Activated CD8-positive, alpha-beta memory T cell treated with anti-CD3 and anti-CD28 coated beads for 1 hour (primary cell): ENCODE measurements at places on chromosomes 7 and 10.

DNA sequence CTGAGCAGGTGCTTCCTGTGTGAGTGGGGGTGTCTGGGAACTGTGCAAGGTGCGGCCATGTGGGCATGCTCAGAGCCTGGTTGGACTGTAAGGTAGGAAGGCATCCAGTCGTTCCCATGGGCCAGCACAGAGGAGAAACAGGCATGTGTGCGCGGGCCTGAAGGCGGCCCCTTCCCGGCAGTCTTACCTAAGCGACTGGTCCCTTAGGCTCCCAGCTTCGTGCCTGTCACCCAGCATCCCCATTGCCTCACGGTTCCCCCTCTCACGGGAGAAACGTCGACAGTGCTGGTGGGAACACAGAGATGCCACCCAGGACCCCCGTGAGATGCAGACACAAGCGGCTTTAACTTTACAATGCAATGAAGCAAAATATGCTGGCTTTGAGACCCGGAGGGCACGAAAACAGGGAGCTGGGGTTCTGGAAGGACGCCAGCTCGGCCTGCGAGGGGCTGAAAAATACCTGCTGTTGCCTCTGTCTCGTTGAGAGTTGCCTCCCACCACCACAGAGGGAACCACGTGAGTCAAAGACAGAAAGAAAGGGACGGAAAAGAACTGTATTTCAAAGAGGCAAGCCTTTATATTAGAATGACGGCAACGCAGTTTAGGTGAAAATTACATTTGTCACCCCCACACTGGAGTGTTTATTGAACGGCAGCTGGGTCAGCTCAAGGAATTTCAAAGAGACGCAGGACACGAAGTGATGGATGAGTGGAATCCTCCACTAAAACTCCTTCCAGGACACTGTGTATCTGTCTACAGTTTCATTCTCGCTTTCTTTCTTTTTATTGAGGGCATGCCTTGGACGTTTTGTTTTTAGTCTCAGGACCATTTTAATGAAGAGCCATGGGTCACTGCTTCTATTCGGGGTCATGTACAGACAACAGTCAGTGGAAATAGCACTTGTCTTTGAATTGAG is 128.4 kb downstream of the DNAJB6 start:
- no peak for DNase-seq

- no peak for DNase-seq
These were observed 972 bp downstream of the ORC5 start for GRCh38 chr7:104206841-104207240.

DNA sequence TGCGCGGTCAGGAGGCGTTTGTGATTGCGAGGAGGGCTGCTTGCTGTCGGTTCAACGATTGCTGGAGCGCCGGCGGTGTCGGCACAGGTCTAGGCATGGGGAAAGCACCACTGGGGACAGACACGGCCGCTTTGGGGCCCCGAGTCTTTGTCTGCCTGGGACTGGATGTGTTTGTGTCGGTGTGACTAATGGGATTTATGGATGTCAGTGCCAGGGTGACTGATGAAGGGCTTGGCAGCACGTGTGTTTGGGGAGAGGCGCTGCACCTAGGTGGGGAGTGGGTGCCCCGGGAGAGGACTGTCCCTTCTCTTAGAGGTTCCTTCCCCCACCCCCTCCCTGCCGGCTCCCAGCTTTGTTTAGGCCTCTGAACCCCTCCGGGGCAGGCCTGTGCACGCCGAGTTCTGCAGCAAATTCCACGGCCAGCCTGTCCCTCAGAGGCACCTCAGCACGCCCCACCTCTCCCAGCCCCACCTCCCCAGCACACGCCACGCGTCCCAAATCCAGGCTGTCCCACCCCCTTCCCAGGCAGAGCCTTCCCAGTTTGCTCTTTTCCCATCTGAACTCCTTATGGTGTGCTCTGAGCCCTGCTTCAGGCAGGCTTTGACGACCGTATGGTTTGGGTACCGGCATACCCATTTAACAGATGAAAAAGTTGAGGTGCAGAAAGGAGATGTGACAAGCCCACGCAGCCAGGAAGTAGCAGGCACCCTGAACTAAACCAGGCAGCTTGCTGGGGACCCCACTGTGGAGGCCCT is 6.4 kb upstream of the TNRC18 start:
- DNase-seq: no peak

GRCh38 chr7:128197589-128197988 is 43.5 kb upstream of the LEP start:
- DNase-seq: no peak

- DNase-seq: no peak
These were observed 624.6 kb downstream of the CALN1 start for GRCh38 chr7:71787513-71787912.

GRCh38 chr10:27369880-27370279 is 129.3 kb upstream of the ACBD5 start:
- DNase-seq: no peak

DNA sequence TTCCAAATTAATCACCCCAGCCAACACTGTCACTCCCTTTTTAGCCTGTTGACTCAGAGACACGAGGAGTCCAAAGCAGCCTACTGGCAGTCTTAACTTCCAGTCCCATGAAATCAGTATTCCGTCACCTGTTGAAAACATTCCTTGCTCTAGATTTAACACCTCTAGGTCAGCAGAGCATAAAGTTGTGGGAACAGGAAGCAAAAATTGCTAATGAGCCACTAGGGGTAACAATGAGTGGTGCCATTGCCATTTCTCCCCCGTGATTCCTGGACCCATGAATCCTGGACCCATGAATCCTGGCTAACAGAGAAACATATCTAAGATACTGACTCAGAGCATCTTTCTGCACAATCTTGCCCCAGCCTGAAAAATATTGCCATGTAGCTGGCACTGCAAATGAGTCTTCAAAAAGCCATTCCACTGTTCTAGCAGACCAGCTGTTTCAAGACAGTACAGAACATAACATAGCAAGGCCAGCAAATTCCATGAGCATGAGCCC is 252.7 kb upstream of the PTER start:
- DNase-seq: no peak

- DNase-seq: no peak
These were observed 308.1 kb downstream of the TCERG1L start for GRCh38 chr10:131003455-131003854.

GRCh38 chr10:35720366-35720765 is 78.3 kb upstream of the FZD8 start:
- no peak for DNase-seq

GRCh38 chr10:76399226-76399625 is 967.8 kb downstream of the LRMDA start:
- DNase-seq: no peak

DNA sequence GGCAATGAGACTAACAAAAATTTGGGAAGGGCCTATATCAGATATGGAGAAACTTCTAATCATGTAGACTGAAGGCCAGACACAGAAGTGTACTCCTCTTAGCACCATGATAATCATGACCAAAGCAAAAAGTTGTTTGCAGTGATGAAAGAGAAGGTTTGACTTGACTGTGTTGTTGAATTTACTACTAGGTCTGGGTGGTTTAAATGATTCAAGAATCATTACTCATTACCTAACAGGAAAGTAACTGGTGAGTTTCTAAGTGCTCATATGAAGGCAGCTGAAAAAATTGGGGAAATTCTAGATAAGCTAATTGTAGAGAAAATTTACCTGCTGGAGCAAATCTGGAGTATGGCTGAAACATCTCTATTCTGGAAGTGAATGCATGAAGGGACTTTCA is 451.5 kb upstream of the SORCS1 start:
- no peak for DNase-seq

DNA sequence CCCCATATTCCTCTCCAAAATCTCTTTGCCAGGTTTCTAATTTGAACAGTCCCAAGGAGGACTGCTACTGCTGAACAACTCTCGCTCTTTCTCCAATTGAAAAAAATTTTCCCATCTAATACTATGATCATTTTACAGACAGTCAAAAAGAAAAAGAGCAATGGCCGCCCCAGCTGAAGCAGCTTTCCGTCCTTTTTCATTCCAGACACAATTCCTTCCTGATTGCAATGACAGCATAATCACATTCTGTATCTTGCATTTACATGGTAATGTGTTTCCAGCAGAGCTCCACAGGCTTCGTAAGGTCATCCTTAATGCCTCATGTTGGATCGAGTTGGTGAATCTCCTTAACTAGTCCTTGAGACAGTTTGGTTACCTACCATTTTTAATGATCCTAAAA is 45.0 kb upstream of the GSDME start:
- DNase-seq: no peak

DNA sequence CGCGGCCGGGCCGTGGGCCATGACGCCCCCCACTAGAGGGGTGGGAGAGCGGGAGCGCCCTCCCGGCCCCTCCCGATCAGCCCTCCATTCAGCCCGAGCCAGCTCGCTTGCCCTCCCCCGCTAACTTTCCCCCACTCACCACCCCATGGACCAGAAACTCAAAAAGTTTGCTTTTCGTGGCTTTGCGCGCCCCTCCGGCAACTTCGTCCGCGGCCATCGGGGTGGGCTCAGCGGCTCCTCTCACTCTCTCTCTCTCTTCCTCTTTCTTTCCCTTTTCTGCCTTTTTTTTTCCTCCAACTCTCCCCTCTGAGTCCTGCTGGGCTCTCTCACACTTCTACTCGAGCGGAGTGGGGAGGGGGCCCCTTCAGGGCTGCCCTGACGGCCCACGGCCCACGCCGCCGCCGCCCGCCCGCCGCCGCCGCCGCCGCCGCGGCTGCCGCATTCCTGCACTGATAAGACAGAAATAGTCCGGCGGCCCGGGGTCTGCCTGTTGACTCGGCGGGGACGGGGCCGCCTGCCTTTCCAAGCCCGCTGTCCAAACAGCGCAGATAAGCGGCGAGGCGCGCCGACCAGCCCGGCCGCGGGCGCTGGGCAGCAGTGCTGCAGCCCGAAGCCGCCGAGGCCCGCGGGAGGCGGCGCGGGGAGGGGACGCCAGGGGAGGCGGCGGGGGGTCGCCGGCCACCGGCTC is at the start of gene SMARCD3:
Gene SMARCD3 (minus strand): TSS at position 349 of the 688 bp plus-strand sequence. CDS start 132 bp downstream, at position 217.
- DNase-seq: no peak
